ENCODE measurements at places on chromosomes 16 and 17.

DNA sequence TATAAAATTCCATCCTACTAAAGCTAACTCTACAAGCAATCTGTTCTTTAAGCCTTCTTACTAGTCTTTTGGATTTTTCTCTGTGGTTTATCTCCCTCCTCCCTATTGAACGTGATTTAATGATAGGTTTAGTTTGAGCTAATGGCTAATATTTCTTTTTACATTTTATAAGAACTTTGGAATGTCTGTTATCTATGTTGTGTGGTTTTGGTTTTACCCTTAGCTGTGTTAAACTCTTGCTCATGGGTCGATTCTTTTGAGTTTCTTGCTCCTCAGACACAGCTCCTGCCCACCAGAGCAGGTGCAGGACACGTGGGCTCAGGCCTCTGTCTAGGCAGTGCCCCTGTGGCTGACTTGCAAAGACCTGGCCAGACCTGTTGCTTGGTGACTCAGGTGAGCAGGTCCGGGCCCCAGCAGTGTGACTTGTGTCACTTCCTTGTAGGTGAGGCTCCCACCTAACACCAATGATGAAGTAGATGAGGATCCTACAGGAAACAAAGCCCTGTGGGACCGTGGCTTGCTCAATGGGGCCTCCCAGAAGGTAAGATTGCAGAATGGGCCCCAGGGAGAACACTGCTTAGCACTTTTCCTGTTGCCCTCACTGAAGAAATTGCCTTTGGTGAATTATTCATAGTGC, 45.1 kb downstream of the SF3B3 start:
- DNase-seq, result no peak

DNA sequence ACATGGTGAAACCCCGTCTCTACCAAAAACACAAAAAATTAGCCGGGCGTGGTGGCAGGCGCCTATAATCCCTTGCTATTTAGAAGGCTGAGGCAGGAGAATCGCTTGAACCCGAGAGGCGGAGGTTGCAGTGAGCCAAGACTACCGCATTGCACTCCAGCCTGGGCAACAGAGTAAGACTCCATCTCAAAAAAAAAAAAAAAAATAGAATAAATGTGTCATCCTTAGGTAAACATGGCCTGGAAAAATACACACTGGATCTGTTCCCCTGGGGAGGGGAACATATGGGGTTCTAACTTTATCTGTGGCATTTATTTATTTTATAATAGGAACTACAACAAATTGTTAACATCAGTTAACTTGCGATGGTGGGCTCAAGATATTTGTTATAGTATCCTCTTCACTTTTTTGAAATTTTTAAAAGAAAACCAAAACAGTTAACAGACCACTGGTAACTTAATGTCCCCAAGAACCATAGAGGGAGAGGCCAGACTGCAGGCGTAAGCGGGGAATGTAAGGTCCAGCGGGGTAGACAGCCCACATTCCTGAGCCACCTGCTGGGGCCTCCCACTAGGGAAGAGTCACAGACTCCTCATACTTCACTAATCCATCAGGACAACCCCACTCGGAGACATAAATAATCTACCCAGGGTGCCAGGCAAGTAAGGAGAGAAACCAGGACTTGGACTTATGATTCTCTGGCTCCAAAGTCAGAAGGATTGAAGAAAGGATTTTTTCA, 12.5 kb upstream of the TXNDC11 start:
- no peak for DNase-seq

DNA sequence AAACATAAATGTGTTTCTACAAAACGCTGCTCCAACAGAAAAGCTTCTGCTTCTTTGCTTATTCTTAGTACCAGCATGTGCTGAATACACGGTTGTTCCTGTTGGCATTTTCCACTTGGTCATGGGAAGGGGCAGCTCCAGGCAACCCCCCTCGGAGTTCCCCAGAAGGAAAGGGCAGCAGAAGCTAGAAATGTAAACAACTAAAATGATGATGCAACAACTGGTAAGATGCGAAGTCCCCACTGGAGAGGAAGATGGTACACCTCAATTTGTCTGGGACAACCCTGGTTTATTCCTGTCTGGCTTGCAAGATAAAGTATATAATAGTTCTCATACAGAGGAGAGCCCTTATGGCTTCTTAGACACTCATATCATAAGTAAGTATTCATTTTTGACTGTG, 9.2 kb upstream of the CCL13 start:
- DNase-seq, result no peak

GRCh38 chr16:5642436-5642835, 544.8 kb upstream of the EEF2KMT start:
- no peak for DNase-seq

- no peak for DNase-seq
These were observed 43.2 kb upstream of the DNAJA2 start for GRCh38 chr16:47016700-47017133.

GRCh38 chr17:53570731-53571130, 252.0 kb upstream of the KIF2B start:
- DNase-seq, result no peak

DNA sequence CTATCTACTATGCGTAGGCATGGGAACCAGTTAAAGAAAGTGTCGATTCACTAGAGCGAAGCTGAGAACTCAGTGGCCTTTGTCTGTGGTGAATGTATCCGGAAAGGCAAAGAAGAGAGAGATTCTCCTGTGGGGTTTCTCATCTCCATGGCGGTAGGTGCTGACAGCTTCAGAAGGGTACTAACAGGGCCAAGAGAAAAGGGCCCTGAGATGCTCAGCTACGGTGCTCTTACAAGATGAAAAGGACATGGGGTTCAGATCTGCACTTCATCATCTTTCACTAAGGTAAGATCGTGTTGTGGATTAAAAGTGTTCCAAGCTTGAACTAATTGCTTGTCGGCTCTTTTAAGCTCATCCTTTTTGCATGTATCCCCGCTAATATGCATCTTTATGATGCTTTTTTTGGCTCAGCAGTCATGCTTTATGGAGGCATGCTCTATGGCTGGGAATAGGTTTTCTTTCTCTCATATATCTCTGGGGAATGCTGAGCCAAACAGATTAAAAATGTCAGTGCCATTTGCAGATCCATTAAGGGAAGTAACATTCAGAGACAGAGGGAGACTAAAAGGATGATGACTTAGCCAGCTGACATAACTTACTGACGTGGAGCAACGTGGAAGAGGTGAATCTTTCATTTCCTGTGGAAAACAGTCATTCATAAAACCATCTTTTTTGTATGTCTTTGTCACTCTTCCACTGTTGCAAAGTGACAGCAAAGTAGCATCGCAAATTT, 29.9 kb downstream of the KCNJ16 start:
- DNase-seq, result no peak

DNA sequence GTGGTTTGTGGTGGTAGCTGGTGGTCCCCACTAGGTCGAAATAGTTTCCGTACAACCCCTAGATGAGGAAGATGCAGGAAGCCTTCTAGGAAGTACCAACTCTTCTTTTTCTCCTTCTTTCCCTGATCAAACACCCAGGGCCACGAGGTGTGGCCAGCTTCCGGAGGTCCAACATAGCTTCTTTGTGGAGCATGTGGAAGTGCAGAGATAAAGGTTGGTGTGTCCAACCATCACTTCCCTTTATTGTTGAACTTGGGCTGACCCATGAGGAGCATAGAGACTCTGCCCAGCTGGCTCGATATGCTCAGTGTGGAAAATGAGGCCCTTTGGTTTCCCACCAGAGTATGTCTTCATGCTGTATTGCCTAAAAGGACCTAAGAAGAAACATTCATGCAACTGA, 6.3 kb upstream of the RGS9 start:
- DNase-seq, result no peak

DNA sequence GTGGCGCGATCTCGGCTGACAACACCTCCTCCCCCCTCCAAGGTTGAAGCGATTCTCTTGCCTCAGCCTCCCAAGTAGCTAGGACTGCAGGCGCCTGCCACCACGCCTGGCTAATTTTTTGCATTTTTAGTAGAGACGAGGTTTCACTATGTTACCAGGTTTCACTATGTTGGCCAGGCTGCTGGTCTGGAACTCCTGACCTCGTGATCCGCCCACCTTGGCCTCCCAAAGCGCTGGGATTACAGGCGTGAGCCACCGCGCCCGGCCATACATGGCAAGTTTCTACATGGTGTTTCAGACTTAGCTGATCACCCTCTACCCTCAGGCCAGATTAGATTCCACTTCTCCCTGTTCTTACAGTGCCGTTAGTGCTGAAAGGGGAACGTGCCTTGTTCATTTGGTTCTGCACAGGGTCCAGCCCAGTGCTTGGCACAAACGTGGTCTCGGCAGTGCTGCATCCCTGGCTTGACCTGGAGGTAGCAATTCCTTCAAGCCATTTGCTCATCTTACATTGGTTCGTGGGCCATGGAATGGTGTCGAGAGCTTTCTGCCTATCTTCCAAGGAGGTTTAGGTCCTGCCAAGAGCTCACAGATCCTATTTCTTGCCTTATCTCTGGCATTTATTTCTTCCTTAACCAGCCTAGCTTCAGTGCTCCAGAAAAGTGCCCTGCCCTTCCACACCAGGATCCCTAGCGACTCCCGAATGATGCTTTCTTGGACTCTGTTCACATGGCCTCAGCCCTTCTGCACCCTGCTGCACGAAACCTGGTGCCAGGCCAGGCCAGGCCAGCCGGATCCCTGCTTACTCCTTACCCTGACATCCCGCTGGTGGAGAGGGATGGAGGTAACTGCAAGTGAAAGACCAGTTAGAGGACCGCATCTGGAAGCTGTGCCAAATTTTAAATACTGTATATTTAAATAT, 14.8 kb upstream of the AURKB start:
- DNase-seq, result no peak

DNA sequence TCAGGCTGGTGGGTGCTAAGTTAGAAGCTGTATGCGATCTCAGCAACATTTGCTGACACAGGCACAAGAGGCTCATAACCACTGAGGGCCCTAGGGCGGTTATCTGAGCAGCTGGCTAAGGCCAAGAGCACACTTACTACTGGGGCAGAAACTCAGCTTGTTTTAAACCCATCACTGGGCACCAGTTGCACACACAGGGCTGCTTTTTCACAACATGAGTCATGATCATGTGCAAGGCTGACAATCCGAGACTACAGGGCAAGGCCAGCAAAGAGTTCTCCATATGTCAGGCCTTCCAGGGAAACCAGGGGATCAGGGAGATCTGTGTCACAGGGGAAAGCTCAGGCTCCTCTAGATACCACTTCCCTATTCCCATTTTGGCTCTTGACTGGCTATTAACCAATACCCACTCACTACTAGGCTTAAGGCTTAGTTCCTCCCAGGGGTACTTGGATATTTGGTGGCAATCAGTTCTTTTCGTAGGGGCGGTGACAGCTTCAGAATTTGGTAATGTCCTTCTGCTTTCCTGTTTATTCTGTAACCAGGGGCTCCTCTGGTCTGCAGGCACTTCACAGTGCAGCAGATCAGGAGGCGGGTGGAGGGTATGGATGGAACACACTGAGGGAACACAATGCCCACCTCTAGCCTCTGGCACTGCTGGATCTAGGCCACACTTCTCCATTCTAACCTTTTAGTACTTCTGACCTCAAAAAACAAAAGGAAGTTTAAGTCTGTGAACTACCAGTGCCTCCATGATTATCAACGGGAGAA, 44.9 kb upstream of the ERN1 start:
- DNase-seq, result peak; percentile 19

- no peak for DNase-seq
These were observed 143.0 kb downstream of the SNX29 start for GRCh38 chr16:12119562-12119961.
